ENCODE measurements at places on chromosomes 1 and 21. TPM values are rescaled to one million over a fixed set of nuclear protein-coding genes. Genes with fewer than 3 reads are reported as not detected.

- DNase-seq, result no peak
These were observed 141.0 kb upstream of the TNR start for GRCh38 chr1:175884369-175884768.

Gene SLC44A5
- 6.7 TPM for total RNA-seq

- DNase-seq, result no peak
These were observed 23.4 kb upstream of the MEF2D start for GRCh38 chr1:156523801-156524480.

GRCh38 chr1:58437623-58438022 lies 108.9 kb downstream of the OMA1 start:
- DNase-seq, result no peak

DNA sequence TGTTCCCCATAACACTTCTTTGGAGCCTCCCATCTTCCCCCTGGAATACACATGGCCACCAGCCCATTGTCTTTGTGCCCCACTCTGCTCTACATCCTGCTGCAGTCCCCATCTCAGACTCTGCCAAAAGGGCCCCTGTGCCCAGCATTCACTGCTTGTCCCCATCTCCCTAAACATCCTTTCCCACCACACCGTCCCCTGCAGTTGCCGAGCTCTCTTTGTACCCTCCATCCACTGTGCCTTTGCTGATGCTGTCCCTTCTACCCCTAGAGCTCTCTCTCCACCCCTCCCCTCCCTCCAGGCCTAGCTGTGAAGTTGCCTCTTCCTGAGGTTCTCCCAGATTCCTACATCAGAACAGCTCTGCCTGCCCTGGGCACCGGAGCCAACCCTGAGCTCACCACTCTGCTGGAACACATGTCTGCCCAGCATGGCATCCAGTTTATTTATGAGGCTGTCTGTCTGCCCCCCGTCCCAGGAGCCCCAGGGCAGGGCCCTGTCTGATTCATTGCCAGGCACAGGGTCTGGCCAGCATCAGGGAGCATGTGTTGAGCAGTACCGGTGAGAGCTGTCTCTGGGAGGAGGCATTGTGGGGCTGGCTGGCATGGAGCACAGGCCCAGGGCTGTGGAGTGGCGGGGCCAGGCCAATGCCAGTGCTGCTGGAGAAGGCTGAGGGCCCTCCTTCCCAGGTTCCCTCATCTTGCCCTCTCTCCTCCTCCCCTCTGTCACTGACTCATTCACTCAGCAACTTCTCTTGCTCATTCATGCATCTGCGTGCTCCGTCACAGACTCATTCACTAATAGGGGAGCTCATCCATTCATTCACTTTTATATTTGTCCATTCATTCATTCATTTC lies 28.8 kb downstream of the EDN2 start:
- DNase-seq, result peak; percentile 85

DNA sequence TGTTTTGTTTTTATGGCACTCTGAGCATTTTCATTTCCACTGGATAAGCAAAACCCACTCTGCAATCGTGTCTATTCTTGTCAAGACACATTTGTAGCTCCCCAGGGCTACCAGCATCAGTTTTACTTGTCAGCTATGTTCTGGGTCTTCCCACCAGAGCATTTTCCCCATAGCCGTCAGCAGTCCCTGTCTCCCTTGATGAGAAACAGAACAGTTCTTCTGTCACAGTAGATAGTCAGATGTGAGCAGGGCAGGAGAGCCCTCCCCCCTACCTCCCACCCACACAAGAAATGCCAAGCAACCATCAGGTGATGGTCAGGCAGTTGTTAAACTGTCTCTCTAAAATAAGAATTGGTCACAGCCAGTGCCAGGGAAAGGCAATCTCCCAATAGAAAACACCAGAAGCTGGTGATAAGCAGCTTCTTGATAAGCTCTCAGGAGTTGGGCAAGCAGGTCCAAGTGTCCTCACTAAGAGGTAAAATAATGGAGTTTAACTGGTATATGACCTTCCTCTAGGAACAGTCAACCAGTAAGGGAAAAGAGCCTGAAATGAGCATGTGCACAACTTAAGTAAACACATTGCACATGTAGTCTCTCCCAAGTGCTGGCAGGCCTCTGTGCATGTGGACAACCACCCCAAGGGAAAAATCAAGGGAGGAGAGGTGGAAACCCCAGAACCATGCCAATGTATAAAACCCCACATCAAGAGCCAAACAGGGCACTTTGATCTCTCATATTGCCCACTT lies 208.2 kb downstream of the S1PR1 start:
- no peak for DNase-seq

Gene KIAA1614
- 1.6 TPM for total RNA-seq

DNA sequence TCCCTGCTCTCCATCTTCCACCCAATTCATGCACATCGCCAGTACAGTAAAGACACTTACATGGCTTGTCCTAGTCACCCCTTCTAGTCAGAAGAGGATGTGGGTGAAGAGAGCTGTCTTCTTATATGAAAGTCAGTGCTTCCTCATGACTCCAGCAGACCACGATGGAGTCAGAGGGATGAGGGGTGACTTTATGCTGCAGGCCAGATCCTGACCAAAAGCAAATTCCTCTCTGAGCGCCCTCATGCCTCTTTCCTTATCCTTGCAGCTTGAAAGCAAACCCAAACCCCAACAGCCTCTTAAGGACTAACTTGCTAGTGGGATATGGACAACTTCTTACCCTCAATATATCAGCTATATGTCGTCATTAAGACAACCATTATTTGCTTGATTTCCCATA lies 348.2 kb upstream of the DUSP10 start:
- DNase-seq, result no peak

Gene FCRL4
- 0.28 TPM for total RNA-seq

GRCh38 chr1:217983051-217983375 lies 302.1 kb upstream of the RRP15 start:
- no peak for DNase-seq

DNA sequence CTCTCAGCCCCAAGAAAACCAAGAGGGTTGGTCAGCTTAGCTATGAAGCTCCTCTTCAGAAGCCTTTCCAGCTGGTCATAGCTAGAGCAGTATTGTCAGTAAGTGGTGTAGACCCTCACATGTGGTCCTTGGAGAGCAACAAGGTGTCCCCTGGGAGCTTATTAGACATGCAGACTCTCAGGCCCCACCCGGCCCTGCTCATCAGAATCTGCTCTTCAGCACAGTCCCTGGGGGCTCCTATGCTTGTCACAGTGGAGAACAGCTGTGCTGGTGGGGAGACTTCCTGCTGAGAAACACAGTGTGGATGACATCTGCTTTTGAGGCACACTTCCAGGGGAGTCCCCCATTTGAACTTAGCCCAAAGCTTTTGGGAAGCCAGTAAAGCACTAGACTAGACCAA lies 21.9 kb upstream of the NEK2 start:
- no peak for DNase-seq

DNA sequence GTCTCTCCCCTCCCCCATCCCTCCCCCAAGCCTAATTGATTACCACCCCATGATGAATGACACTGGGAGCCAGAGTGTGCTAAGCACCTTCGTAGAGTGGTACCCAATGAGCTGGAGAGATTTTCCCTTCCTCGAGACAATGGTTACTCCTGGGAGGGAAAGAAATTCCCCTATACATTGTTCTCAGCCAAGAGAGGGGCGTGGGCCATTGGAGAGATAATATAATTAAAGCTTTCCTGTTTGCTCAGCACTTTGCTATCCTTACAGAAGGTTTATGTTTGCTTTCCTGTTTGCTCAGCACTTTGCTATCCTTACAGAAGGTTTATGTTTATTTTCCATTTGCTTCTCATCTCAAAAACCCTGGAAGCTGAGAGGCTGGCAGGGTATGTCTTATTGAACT lies 126.1 kb upstream of the KLHDC7A start:
- no peak for DNase-seq

- DNase-seq, result no peak
These were observed 450 bp downstream of the SDE2 start for GRCh38 chr1:225998560-225999226.

Gene RBP7
- 2.1 TPM for total RNA-seq

DNA sequence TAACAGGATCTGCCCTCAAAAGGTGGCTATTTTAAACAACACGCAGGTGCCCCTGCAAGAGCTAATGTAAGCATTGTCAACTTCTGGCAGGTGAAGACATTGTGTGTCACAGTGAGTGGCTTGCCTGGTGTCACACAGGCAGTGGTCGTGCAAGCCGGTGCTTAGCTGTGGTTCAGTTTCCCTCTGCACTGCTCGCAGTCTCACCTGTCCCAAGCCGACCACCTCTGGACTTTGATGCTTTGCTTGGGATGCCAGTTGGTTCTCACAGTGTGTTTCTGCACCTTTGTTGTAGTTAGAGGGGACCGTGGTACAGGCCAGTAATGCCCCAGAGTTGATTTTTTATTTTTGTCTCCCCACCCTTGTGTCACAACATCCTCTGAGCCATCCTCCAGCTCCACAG lies 85.2 kb downstream of the UCK2 start:
- no peak for DNase-seq

DNA sequence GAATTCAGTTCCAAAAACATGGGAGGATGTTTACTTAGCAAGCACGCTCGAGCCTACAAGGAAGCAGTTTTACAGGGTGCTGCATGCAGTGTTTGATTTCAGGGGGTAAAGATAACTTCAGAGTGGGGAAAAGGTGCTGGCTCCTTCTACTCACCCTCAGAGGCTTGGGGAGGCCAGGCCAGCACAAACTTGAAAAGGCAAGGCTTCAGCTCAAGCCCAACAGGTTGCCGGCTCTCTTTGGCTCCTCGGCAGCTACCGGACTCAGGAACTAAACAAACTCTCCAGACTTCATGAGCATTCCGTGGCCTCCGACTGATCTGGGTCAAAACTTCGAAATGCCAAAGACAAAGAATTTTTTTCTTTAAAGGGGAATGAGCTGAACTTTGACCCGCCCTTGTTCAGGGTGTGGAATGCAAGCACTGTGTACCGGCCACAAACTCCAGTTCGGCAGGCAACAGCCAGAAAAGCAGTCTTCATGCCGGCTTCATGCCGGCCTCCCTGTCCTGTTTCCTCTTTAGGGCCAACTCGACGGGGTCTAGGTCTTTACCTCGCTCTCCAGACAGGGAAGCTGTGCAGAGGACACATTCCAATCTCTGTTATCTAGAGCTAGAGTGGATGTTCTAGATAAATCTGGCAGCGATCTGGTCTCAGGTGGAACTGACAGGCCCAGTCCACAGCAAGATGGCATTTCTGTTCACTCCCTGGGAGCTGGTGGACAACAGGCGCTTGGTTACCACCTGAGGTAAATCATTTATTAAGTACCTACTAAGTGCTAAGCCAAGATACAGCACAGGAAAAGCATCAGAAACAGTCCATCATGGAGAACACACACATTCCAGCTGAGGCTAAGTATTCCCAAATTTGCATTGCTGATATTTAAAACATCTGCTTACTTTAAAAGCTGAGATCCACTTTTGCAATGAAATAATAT lies 75.0 kb downstream of the CD46 start:
- DNase-seq, result peak; percentile 77

GRCh38 chr1:226287587-226287986 lies 21.4 kb downstream of the LIN9 start:
- DNase-seq, result no peak

DNA sequence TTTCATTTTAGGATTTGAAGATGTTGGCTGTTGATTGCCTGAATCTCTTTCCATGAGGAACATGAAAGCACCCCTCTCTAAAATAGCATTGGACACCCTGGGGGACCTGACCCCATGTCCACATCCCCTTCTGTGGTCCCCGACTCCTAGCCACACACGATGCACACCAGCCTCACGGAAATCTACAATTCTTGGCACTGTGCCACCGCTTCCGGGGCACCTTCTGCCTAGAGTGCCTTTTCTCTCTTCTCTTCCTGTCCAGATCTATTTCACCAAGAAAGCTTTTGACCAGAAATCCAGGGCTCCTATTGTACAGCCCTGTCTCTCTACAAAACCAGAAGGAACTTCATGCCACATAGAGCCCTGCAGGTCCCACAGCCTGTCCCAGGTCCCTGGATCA lies 50.3 kb downstream of the MYSM1 start:
- no peak for DNase-seq

Gene ILDR2
- total RNA-seq, result 0.85 TPM

Gene TRIM46
- total RNA-seq, result 0.52 TPM

Gene COL6A2
- 193 TPM for total RNA-seq

Gene OR2M3
- not detected for total RNA-seq

DNA sequence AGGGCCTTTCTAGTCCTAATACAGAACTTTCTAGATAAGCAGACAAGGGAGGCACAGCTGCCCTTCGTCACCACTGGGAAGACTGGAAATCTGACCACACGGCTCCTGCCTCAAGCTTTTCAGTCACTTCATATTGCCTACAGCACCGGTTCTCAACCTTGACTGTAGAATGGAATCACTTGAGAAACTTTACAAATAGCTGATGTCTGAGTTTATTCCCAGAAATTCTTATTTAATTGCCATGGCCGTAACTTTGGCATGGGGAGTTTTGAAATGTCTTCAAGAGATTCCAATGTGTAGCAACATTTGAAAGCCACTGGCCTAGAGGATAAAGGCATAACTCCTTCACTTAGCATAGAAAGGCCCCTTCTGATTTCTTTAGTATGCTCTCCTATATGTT lies 42.4 kb upstream of the STMN1 start:
- no peak for DNase-seq

DNA sequence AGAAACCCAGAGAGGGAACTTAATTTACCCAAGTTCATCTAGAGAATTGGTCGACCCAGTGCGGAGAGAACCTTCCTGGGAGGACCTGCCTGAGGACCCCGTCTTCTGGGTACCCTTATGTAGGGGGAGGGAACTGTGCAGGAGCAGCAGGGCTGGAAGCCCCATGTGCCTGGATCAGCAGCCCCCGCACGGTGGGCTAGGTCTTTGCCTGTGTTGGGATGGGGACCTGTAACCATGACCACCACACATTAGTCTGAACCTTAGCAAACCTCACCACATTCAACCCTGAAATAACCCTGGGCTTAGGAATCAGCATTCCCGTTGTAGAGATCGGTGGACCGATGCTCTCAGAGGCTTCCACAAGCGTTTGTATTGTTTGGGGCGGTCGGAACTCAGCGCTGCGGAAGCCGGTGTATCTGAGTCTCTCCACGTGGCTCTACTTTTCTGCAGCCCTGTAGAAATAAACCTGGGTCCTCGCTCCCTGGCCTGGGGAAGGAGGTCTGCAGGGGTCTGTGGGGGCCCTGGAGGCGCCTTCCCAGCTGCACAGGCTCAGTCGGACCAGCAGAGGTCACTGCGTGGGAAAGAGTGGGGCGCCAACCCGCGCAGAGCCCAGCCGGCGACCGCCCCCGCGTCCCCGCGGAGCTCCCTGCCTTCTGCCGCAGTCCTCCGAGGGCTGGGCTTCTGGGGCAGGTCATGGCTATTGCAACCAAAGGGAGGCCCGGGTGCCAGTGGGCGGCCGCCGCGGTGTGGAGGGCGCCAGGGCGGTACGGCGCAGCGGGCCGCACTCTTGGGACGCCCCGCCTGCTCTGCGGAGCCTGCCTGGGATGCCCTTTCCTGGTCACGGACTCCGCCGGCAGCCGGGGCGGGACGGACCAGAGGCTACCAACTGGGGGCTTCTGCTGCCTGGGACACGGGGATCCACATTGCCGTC lies 36.2 kb upstream of the KCNA10 start:
- peak; percentile 40 for DNase-seq

GRCh38 chr21:18603261-18603660 lies 199.7 kb upstream of the TMPRSS15 start:
- DNase-seq, result no peak

Data from left colon (tissue), 2 donors.